DMS153 (cell line): ENCODE measurements at places on chromosomes 6 and 20.
A peak's percentile ranks its signal among the peaks of the same experiment; 100 is the strongest.

GRCh38 chr20:61561111-61561830, 309.2 kb downstream of the CDH4 start:
- no peak for DNase-seq

GRCh38 chr20:58647162-58647795, 3.8 kb upstream of the STX16 start:
- DNase-seq = no peak

- no peak for DNase-seq
Measured at GRCh38 chr6:32076321-32076809, 32.8 kb downstream of the TNXB start.

DNA sequence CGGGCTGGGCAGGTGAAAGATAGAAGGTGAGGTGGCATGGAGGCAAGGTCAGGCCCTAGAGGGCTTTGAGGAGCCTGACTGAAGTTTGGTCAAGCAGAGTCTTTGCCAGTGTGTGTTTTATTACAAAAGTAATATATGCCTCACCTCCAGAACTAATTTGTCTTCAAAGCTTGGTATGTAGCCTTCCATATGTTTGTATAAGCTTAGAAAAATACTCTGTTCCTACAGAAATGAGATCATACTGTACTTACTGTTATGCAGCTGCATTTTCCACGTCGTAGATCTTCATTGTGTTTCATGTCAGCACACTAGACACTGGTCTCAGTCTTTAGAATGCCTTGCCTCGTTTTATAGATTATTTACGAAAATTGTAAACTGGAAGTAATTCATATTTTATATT, 61.8 kb downstream of the ANKS1A start:
- no peak for DNase-seq

GRCh38 chr6:9623985-9624384, 790.9 kb downstream of the TFAP2A start:
- DNase-seq = no peak

- DNase-seq = no peak
Measured at GRCh38 chr6:45495429-45496084, 117.8 kb upstream of the SUPT3H start.

- DNase-seq = no peak
Measured at GRCh38 chr6:87068795-87069194, 26.1 kb downstream of the CGA start.

- no peak for DNase-seq
Measured at GRCh38 chr6:114559419-114559818, 216.6 kb upstream of the HS3ST5 start.

GRCh38 chr6:137166247-137167098, 7.0 kb downstream of the IL22RA2 start:
- DNase-seq = no peak

- no peak for DNase-seq
Measured at GRCh38 chr6:30570263-30570662, 979 bp upstream of the ABCF1 start.

- DNase-seq = no peak
Measured at GRCh38 chr6:35360349-35361138, 18.2 kb downstream of the PPARD start.

GRCh38 chr6:17505062-17505476, 95.0 kb upstream of the FAM8A1 start:
- no peak for DNase-seq

DNA sequence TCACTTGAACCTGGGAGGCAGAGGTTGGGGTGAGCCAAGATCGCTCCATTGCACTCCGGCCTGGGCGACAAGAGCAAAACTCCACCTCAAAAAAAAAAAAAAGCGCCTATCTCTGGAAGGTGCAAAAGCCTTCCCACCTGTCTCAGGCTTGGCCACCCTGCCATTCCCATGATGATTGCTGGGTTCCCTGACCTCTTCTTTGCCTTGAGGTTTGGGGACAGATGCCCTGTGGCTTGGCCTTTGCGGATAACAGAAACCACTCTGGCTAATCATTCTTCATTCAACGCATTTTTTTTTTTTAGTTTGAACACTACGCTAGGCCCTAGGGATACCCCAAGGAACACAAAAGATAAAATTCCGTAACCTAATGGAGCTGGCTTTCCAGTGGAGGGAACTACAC, 6.8 kb upstream of the HMGA1 start:
- DNase-seq = no peak

- no peak for DNase-seq
Measured at GRCh38 chr6:45697605-45698004, 318.1 kb downstream of the CLIC5 start.

DNA sequence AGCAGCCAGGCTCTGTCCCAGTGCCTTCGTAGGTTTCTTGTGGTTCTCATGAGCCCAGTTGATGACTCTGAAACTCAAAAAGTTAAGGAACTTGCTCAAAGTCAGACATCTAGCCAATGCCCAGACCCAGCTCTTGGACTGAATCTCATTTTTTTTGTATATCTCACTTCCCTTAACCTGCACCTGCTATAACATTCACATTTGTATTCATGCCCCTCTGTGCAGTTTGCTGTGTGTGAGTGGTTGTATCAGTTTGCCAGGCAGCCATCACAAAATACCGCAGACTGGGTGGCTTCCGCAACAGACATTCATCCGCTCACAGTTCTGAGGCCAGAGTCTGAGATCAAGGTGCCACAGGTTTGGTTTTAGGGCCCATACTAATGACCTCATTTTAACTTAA, 49.9 kb downstream of the IPCEF1 start:
- DNase-seq = no peak

- no peak for DNase-seq
Measured at GRCh38 chr6:114419175-114419574, 76.4 kb upstream of the HS3ST5 start.

DNA sequence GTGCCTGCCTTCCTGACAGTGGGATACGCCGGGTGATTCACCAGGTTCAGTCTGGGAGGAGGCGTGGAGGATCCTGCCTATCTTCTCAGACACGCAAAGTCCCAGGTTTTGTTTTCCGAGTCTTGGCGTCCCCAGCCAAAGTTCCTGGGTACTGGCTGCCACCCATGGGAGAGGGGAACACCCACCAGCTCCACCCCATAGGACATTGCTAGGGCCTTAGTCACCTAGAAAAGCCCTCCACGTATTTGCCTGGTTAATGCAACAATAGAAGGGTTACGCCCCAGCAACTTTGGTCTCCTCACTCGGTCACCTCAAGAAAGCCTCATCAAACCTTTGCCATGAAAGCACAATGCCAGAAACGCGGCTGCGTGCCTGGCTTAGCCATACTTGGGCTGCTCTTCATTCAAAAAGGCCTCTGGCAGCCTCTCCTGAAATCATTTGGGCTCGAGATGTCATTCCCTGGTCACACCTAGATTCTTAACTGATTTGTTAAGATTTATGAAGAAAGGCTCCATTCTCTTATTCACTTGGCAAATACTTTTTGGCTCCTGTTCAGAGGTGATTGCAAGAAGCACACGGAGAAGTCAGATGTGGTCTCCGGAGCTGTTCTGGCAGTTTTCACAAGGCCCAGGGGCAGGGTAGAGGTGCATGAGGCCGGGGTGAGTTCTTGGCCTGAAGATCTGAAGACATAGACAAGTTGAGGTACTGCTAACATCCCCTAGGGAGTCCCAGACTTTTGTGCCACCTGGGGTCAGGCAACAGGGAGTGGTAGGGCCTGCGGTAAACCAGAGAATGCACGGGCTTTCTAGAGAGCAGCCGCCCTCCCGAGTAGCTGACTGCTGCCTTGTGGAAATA, 35.5 kb upstream of the ZNF133 start:
- DNase-seq = no peak

GRCh38 chr6:288866-289265, 3.4 kb upstream of the DUSP22 start:
- DNase-seq = no peak

- DNase-seq = no peak
Measured at GRCh38 chr6:112268654-112269053, 14.3 kb upstream of the LAMA4 start.

DNA sequence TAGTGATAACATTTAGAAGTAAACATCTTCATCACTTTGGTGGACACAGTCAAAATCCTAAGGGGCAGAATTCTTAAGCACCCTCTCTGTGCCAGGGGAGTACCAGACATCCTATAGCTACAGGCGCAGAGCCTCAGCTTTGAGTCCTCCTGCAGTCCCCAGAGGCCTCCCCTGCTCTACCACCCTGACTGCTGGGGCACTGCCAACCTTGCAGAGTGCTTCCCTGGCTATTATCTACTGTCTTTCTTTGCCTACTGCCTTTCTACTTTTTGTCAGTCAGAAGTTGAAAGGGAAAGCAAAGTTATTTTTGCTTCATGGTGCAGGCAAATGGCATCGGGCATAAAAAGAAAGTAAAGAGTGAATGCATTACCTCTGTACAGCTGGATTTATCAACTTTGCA, 80.1 kb downstream of the AIG1 start:
- DNase-seq = no peak

- no peak for DNase-seq
Measured at GRCh38 chr6:151285122-151285521, 45.4 kb downstream of the AKAP12 start.

DNA sequence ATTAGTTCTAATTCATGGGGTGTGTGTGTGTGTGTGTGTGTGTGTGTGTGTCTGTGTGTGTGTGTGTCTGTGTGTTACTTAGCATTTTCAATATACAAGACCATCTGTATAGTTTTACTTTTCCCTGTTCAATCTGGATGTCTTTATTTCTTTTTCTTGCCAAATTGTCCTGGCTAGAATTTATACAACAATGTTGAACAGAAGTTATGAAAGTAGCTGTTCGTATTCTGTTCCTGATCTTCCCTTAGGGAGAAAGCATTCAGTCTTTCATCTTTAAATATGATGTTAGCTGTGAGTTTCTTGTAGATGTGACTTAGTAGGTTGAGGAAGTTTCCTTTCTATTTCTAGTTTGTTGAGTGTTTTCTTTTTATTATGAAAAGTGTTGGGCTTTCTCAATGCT, 334.7 kb upstream of the RNF24 start:
- DNase-seq = no peak

- DNase-seq = peak; percentile 4
Measured at GRCh38 chr20:1965520-1966351, 28.1 kb downstream of the PDYN start.

GRCh38 chr6:53802582-53802981, 7.8 kb downstream of the LRRC1 start:
- no peak for DNase-seq

DNA sequence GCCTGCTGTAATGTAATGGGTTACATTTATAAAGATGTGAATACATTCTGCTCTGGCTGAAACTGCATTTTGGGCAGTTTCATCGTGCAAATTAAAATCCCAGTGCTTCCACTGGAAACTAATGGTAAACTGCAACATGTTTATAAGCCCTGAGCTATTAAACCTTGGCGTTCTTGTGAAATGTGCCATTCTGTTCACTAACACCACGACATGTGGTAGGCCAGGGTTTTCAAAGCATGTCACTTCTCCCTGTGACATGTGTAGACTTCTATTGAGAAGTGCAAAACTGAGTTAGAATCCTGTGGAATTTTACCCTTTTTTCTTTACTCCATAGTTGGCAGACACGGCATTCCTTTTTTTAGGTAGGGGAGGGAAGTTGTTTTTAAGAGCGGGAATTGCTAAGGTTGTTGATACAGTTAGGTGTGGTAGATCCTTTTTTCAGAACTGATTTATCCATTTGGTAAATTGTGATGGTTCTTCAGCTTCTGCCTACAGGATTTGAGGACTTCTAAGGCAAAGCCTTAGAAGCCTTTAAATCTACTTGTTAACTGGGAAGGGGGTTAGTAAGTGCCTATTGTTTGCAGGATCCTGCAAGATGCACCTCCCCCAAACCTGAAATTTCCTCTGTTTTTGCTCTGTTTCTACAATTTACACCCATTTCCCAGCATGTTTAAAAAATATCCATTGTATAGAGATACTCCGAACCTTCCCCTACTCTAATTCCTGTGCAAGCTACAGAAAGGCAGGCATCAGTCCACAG, 4.2 kb downstream of the SASH1 start:
- no peak for DNase-seq

DNA sequence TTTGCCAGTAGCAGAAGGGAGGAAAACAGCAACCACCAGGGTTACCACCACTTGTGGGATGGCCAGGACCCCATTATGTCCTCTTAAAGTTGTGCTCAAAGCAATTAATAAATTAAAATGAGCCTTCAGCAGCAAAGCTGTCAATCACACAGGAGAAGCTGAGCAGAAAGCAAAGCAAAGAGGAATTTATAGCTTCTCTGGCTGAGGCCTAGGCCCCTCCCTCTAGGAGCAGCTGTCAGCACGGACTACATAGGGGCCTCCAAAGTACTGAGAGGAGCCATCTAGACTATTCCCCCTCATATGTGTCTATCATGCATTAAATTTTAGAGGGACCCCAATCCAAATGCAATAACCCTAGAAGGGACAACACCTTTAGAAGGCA, 6.4 kb downstream of the CCND3 start:
- no peak for DNase-seq

GRCh38 chr6:105872249-105872648, 213.9 kb upstream of the PRDM1 start:
- DNase-seq = no peak
